ENCODE measurements at places on chromosomes 5 and 9.

GRCh38 chr5:173328844-173329490 lies 753 bp upstream of the STC2 start:
- no peak for DNase-seq

GRCh38 chr9:35908504-35909125 lies 675 bp upstream of the SPAAR start:
- no peak for DNase-seq

DNA sequence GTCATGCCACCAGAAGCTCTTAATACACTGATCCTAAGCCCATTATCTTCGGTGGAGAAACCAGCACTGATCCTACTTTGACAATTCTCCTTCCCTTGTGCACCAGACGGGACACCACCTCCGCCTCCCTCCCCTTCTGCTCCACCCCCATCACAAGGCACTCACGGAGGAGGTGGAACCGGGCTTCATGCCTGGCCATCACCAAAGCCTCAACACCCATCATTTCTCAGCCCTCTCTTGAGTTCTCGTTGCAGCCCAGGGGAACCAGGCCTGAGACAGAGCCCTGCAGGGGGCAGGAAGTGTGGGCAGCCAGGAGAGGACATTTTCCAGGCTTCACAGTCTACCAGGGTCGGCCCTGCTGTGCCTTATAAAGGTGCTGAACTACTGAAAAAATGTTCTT lies 160.5 kb downstream of the GOLPH3 start:
- DNase-seq, result no peak

DNA sequence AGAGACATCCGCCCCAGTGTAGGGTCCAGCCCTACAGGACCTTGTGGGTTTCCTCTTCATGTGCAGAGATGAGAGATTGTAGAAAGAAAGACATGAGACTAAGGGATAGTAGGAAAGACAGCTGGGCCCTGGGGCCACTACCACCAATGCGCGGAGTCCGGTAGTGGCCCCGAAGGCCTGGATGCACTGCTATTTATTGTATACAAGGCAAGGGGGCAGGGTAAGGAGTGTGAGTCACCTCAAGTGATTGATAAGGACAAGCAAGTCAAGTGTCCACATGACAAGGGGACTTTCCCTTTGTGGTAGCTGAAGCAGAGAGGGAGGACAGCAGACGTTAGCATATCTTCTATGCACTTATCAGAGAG lies 6.2 kb upstream of the TMEM141 start:
- no peak for DNase-seq

DNA sequence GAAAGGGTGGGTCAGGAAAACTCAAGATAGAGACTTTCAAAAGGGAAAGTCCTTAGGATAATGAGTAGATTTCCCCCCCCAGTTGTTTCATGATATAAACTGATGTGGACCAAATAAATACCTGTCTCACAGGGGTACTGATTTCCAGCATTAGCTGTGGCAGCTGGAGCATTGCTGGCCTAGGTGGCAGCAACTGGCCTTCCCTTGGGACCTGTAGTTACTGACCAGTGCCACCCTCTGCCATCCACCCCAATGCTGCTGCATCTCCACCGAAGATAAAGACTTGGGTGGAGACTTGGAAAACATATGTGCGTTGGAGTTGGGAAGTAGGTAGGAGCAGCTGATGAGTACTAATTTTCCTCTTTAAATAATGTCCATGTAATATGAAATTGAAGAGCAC lies 71.8 kb downstream of the SYK start:
- no peak for DNase-seq

DNA sequence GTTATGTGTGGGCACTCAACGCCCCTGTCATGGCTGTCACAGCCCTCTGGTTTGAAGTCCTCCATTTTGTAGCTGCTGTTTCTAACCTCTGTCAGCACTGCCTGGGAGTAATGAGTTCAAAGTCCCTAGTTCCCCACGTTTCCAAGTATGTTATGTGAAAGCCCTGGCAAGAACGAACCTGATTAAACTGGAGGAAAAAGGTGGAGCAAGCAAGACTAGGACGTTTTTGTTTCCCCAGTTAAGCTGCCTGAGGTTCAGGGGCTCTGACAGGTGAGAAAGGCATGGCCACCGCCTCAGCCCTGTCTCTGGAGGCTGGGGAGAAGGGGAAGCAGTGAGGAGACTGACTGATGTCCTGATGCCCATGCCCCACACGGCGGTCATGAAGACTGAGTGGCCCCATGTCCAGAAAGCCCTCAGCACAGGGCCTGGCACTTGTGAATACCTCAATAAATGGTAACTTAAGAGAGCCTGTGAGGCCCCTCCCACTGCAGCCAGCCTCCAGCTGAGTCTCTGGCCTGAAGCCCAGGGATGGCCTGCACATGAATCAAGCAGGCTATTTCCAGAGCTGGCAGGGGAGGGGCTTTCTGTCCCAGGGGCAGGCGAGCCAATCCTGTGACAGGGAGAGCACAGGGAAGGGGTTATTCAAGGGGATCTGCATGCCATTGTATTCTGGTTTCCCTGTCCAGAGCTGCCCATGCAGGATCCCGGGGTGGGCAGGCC lies 61.8 kb downstream of the PFDN1 start:
- no peak for DNase-seq

GRCh38 chr9:137243626-137244485 lies 2.8 kb downstream of the TUBB4B start:
- no peak for DNase-seq

DNA sequence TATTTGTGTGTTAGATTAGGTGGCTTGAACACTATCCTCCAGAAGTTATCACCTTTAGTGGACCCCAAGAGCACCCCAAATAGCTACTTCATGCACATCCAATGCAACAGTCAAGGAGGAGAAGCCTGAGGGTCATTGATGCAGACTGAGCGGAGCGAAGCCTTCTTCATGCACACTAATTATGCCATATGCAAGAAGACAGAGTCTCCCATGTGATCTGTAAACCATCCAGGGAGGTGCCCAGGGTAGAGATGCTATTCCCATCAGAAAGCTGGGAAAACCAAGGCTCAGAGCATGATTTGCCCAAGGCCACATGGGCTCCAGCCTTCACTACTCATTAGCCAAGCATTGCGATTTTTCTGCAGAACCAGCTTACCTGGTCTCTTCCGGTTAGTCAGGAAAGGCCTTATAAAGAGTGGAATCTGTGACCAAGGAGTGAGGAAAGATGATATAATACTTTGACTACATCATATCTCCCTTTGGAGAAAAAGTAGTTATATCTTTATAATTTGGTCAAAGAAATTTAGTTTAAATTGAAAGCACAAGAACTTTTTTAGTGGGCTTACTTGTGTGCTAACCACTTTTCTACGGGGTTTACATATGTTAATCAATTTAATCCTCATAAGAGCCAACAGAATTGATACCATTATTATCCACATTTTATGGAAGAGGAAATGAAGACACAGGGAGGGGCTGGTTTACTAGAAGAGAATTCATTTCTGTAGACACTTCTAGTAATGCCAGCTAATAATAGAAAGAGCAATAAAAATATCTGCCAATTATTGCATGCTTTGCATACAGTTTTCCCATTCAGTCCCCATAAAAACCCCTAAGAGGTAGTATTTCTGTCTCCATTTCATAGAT lies 220.0 kb downstream of the ESM1 start:
- DNase-seq, result no peak

GRCh38 chr5:163789870-163790269 lies 284.5 kb downstream of the MAT2B start:
- no peak for DNase-seq

DNA sequence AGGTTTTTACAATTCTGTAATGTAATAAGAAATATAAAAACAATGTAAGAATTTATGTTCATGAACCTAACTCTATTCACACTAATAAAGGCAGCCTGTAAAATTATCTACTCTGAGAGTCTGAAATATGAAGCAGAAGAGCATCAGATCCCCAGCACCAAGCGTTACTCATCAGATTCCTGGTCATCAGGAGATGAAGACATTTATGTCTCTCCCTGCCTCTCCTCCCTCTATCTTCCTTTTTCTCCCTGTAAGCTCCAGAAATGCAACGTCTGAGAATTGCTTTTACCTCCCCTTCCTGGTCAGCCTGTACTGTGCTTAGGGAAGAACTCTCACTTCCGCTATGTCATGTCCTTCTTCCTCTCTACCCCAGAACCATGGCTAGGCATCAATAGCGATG lies 114.4 kb upstream of the SLIT3 start:
- no peak for DNase-seq

GRCh38 chr9:112731971-112732370 lies 14.1 kb upstream of the INIP start:
- no peak for DNase-seq

GRCh38 chr9:131982671-131983239 lies 96.9 kb downstream of the MED27 start:
- no peak for DNase-seq

DNA sequence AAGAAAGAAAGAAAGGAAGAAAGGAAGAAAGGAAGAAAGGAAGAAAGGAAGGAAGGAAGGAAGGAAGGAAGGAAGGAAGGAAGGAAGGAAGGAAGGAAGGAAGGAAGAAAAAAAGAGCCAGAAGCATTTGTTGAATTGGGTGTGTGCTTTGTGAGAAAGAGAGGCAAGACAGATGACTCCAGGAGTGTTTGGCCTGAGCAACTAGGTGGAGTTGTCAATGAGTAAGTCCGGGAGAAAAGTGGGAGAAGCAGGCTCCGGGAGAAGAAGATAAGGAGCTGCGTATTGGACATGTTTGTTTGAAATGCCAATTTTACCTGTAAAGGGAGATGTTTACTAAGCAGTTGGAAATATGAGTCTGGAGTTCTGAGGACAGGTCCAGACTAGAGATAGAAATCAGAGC lies 15.1 kb upstream of the GCNT1 start:
- no peak for DNase-seq

DNA sequence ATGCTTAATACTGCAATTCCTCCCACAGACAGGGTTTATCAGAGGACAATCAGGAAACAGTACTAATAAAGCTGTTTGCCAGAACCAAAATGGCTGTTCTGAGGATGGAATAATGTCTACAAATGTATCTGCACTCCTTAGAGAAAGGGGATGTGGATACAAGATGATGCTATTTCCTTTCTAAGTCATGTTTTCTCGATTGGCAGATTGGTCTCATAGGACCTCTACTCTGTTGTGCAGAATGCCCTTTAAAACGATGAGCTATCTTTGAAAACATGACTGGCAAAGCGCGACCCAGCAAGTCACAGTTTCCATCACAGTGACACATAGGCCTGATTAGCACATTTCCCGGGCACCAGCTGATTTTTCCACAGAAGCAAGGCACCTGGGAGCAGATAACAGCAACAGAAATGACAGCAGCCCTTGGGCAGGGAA lies 54.0 kb downstream of the AOPEP start:
- no peak for DNase-seq

DNA sequence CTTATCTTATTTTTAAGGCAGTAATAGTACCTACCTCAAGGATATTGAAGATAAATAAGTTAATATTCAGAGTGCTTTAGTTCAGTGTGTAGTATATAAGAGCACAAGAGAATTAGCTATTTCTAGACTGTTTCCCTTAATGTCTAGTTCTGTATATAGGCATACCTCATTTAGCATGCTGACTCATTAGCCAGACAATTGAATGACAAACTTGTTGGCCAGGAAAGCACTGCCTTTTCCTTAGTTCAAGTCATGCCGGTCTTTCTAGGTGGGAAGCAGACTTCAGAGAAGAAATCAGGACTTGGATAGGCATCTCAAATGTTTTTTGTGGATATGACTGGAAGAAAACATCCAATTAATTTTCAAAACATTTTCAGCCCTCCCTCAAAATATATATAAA lies 3.2 kb upstream of the FBXO4 start:
- no peak for DNase-seq

DNA sequence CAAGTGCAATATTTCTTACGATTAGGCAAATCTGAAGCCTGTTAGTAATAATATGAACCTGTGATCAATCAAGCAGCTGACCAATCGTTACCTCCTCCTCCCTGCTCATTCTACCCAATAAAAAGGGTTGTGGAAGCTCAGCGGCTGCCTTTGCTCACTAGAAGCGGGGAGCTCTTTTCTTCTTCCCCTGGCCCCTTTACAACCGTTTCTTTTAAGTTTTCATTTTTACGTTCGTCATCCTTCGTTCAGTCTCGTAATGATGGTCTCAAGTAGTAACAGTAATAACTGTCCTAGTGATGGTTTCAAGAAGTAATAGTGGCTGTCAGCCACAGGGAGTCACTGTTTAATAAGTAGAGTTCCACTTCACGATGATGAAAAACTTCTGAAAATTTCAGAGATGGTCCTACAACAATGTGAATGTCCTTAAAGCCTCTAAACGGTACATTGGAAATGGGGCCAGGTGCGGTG lies 6.2 kb downstream of the UGT3A2 start:
- DNase-seq, result no peak

DNA sequence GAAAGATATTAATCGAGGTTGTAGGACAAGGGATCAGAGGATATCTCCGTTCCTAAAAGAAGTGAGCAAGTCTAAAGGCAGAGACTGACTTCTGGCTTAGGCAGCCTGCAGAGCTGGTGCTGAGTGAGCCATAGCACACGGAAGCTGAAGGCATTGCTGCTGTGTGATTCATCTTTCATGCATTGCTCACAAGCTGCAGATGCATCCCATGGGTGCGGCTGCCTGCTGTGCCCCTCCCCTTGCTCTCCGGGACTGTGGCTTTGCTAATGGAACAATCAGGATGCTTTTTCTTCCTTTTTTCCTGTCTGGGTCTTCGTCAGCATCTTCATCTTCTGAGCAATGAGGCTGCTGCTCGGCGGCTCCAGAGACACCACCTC lies 341.4 kb downstream of the DIRAS2 start:
- no peak for DNase-seq

- DNase-seq, result no peak
These were observed 219.9 kb downstream of the NXNL2 start for GRCh38 chr9:88754886-88755285.

DNA sequence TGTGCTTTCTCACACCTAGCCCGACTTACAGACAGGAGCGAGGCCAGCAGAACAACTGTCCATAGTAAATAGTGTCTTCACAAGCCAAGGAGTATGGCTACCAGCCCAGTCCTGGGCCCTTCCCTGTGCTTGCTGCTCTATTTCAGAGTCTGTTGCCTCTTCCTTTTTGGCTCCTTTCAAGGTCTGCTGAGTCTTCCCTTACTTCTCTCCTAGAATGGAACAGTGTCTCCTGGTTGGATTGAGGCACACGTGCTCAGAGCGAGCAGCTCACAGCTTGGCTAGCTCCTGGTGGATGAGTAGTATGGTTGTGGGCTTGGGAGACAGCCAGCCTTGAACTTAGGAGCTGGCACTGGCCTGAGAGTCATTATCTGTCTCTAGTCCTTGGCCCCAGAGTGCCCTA lies 72.8 kb downstream of the TLE4 start:
- no peak for DNase-seq

DNA sequence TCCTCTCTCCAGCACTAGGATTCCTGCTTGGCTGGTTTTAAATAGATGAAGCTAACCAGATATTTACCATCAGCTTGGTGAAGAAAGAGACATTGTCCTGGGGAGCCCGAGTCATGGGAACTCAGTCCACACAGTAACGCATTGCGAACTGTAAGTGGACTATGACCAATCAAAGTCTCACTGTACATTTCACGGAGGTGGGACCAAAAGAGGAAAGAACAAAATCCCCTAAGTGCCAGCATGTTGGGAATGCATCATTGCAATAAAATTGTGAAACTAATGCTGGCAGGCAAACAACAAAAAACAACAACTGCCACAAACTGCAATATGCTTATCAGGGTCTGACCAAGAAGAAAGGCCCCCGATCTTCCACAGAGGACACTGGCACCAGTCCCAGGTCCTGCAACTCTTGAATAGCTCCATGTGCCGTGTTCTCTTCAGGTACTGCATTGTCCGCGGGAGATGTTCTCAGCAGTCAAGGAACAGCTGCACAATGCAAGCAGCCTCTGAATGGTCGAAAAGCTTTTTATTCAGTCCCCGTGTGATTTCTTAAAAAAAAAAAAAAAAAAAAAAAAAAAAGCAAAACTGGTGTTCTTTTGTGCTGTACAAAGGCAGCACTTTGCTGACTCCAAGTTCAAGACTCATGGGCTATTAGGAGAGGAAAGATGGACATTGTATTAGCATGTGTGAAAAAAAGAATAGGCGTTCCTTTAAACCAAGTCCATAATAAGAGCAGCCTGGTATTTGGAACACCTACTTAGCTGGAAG lies 38.1 kb downstream of the SEMA6A start:
- no peak for DNase-seq
